Camera-type eye (tissue), 1 donor: ENCODE measurements at places on chromosomes 12 and 14. TPM values are rescaled to one million over a fixed set of nuclear protein-coding genes. Genes with fewer than 3 reads are reported as not detected.

The TMEM233 gene
- total RNA-seq: 0.49 TPM

The SSPN gene
- total RNA-seq: 41.0 TPM

The SMCO2 gene
- total RNA-seq: 1.9 TPM

The HIP1R gene
- total RNA-seq: 31.0 TPM

The TAC3 gene
- 0.93 TPM for total RNA-seq

The SERPINA12 gene
- total RNA-seq: 0.22 TPM

The FAM186B gene
- 0.44 TPM for total RNA-seq

The OR6C2 gene
- total RNA-seq: not detected

The ITGA7 gene
- 54.5 TPM for total RNA-seq

The LBHD2 gene
- not detected for total RNA-seq

The CLEC9A gene
- total RNA-seq: 0.27 TPM

The WNT1 gene
- total RNA-seq: not detected

The CFAP54 gene
- total RNA-seq: 4.7 TPM

The ATN1 gene
- 50.9 TPM for total RNA-seq

The CABP1 gene
- total RNA-seq: 5.7 TPM

The ACSS3 gene
- 21.3 TPM for total RNA-seq

The RIPK3 gene
- total RNA-seq: 4.4 TPM

The TMEM119 gene
- total RNA-seq: 51.7 TPM

The PFDN5 gene
- 295 TPM for total RNA-seq

The CCER1 gene
- not detected for total RNA-seq

The AKAP3 gene
- 0.99 TPM for total RNA-seq

The IGF1 gene
- 36.1 TPM for total RNA-seq

The PLEKHH1 gene
- total RNA-seq: 25.3 TPM

The BICD1 gene
- total RNA-seq: 49.5 TPM

The EEA1 gene
- 31.1 TPM for total RNA-seq

The TAS2R31 gene
- 30.5 TPM for total RNA-seq

The FAR2 gene
- total RNA-seq: 14.7 TPM

The LAG3 gene
- 0.60 TPM for total RNA-seq

The LIN52 gene
- total RNA-seq: 19.8 TPM

The ANKRD33 gene
- 4.2 TPM for total RNA-seq

The HECTD4 gene
- 114 TPM for total RNA-seq

The CISTR gene
- not detected for total RNA-seq

The TCL1B gene
- total RNA-seq: not detected
